Upper lobe of left lung (tissue), 6 donors: ENCODE measurements at places on chromosomes 5 and 9. TPM values are rescaled to one million over a fixed set of nuclear protein-coding genes. Genes with fewer than 3 reads are reported as not detected.

DNA sequence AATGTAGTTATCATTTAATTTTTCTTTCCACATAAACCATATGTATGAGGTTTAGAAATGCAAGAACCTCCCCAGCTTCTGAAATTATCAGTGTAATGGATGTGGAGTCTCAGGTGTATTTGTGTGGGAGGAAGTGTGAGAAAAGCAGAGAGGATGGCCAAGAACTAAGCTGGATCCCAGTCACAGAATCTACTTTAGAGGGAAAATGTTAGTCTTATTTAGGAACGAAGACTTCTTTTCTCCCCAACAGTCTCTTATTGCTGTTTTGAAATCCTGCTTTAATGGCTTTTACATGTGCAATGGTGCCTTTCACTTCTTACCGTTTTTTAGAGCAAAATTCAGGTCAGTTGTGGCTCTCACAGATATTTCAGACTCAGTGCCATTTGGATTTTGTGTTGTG lies 3.0 kb downstream of the EQTN start:
- no peaks in the 10 kb centered on the region for H3K4me1 ChIP-seq
- no peaks in the 10 kb centered on the region for H3K36me3 ChIP-seq
- no peak overlapping the region for H3K27ac ChIP-seq
- no peaks in the 10 kb centered on the region for H3K27me3 ChIP-seq

IL4 gene
- not detected for total RNA-seq

GRCh38 chr5:76733049-76733417 lies 17.1 kb downstream of the F2R start:
- no peaks in the 10 kb centered on the region for H3K27me3 ChIP-seq
- no peak overlapping the region for H3K27ac ChIP-seq
- no peaks in the 10 kb centered on the region for H3K4me1 ChIP-seq
- DNase-seq, result no peak
- no peak overlapping the region for H3K4me3 ChIP-seq

DNA sequence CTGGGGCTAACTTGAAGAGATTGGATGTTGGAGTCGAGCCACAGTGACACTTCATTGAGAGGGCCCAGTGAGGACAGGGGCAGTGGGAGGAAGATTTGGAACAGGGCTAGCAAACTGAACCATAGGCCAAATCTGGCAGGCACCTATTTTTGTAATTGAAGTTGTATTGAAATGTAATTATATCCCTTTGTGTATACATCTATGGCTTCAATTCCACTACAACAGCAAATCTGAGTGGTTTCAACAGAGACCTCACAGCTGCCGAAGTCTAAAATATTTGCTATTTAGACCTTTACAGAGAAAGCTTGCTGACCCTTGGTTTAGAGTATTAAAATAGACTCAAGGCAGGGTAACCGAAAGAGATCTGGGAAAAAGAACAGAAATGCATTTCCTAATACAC lies 4.7 kb upstream of the TNFSF8 start:
- no peaks in the 10 kb centered on the region for H3K36me3 ChIP-seq
- no peaks in the 10 kb centered on the region for H3K27me3 ChIP-seq
- DNase-seq, result no peak
- H3K27ac ChIP-seq, result no peak overlapping the region
- no peak overlapping the region for H3K4me3 ChIP-seq

- H3K36me3 ChIP-seq, result no peaks in the 10 kb centered on the region
- no peak for DNase-seq
Observed at GRCh38 chr9:99030610-99031109, 74.3 kb upstream of the TGFBR1 start.

DNA sequence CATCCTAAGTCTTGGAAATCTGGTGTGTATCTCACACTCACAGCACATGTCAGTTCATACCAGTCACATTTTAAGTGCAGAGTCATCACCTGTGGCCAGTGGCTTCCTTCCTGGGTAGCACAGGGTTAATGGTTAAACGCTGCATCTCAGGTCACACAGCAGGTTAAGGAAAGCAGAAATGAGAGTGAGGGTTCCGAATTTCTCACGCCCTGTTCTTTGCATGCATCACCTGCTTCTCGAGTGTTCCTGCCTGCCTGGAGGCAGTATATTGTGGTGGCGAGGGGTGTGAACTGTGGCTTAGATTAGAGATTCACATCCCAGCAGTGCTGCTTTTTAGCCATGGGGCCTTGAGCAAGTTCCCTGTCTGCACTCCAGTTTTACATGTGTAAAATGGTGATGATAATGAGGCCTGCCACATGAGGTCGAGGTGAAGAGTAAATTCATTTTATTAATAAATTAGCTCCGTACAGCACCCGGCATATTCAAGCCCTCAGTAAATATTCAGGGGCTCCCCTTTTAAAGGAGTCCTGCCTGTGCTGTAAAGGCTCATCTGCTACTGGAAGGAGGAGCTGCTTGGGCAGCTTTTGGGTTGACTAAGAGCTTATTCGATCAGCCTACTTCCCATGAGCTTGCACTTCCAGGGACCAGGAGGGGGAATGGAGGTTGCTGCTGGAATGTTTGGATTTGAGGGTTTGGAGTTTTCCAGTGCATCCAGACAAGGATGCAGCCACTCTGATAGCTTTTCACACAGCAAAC lies 61.1 kb upstream of the SAP30L start:
- DNase-seq, result no peak
- H3K36me3 ChIP-seq, result peaks cover 56% of the 10 kb centered on the region
- H3K4me3 ChIP-seq, result no peak overlapping the region
- H3K27ac ChIP-seq, result no peak overlapping the region
- H3K27me3 ChIP-seq, result no peaks in the 10 kb centered on the region

- DNase-seq, result no peak
- H3K27me3 ChIP-seq, result no peaks in the 10 kb centered on the region
- H3K36me3 ChIP-seq, result no peaks in the 10 kb centered on the region
- no peak overlapping the region for H3K4me3 ChIP-seq
- no peak overlapping the region for H3K27ac ChIP-seq
Observed at GRCh38 chr9:121551985-121552753, 52.5 kb upstream of the GGTA1 start.
